ENCODE measurements at places on chromosomes 5 and 9. TPM values are rescaled to one million over a fixed set of nuclear protein-coding genes. Genes with fewer than 3 reads are reported as not detected.

Gene CDH9
- 0.14 TPM for total RNA-seq

Gene LIFR
- total RNA-seq: 21.3 TPM

Gene OR1J2
- not detected for total RNA-seq

Gene SLC25A2
- total RNA-seq: 0.72 TPM

Gene MARCOL
- total RNA-seq: not detected

Gene KIF27
- total RNA-seq: 9.4 TPM

Gene ADGRV1
- 43.4 TPM for total RNA-seq

Gene SLC6A19
- not detected for total RNA-seq

Gene NMUR2
- total RNA-seq: not detected

Gene PDGFRB
- total RNA-seq: 15.3 TPM

Gene OR13C8
- total RNA-seq: not detected

Gene DBN1
- total RNA-seq: 410 TPM

Gene PPP3R2
- not detected for total RNA-seq

Gene KIF20A
- 77.6 TPM for total RNA-seq

Gene GNAQ
- total RNA-seq: 53.3 TPM

Gene ICE1
- total RNA-seq: 35.1 TPM

Gene THBS4
- 6.9 TPM for total RNA-seq

Gene MARVELD2
- total RNA-seq: 0.36 TPM

Gene FAF2
- 50.3 TPM for total RNA-seq
